ENCODE measurements at places on chromosomes 3 and 15.

DNA sequence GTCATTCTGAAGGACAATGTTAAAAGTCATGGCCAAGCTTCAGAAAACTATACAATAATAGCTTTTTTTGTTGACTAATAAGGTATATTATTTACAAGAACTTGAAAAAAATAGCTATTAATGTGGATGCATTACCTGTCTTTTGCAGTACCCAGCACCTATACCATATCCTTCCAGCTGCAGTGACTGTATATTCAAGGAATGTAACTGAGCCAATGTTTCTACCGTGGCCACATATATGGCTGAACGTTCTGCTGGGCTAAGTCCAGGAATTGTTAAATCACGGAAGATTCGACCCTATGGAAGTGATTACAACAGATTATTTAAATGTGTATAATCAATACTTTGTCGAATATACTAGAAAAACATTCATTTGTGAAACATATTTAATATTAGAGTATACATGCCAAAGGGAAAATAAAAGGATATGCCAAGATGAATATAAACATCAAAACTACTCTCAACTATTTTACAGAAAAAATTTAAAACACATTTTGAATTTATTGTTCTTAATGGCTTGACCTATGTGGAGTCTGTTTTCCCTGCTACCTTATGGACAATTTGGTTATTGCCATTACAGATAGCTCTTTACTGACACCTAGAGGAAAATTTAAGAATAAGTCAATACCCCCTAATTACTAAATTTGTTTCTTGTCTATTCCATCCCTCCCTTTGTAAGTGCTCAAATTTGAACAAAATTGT is 17.6 kb downstream of the ACAD11 start:
- DNase-seq: peak; percentile 29

- no peak for DNase-seq
Measured at GRCh38 chr15:31360843-31361763, 34.5 kb downstream of the KLF13 start.

- no peak for DNase-seq
Measured at GRCh38 chr15:81033508-81033907, 32.8 kb downstream of the TLNRD1 start.

DNA sequence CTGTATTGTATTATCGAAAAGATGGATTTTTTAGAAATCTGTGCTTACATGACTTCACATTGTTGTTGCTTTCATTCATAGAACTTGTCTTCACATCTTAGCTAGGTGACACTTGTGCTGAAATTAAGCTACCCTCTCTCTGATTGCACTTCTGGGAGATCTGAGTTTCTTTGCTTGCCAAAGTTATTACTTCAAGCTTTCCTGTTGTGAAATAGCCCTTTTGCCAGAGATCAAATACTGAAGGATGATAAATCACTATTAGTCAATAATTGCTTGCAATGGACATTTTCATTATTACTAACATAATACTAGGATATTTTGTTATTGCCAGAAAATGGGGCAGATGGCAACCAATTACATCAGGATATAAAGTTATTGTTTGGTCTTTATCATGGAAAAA is 34.7 kb downstream of the PIK3CA start:
- DNase-seq: no peak

GRCh38 chr3:193118907-193119306 is 122.1 kb upstream of the PLAAT1 start:
- DNase-seq: no peak

DNA sequence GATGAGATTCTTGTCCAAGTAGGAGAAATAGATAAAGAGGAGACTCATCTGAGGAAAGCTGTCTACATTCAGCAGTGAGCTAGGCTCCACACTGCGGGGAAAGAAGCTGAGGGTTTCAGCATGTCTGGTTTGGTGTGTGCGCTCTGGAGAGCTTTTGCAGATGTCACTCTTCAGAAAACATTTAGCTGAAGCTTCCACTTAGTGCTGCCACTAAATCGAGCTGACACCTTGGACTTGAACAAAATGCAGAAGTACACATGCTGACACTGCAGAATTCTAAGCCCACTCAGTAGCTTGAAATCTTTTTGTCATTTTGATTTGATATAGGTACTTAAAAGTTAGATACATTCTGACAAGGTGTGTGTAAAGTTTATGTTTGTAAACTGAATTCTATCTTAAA is 32.3 kb upstream of the CRTC3 start:
- no peak for DNase-seq

- no peak for DNase-seq
Measured at GRCh38 chr3:62975566-62975965, 100.3 kb upstream of the CADPS start.

DNA sequence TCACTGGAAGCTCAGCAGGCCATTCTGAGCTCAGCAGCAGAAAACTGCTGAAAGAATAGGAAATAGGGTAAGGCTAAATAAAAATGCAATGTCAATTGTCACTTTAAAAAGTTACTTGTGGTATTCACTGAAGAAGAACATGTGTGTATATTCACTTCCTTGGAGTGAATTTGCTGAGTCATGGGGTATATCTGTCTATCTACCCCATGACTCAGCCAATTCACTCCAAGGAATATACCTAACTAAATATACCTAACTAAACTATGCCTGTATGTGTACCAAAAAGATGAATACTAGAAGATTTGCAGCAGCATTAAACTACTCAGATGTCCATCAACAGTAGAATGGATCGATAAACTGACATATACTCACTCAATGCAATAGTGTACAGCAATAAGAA is 69.5 kb upstream of the KCNAB1 start:
- no peak for DNase-seq

All from globus pallidus (tissue), 1 donor.